Skin of body (tissue), 3 donors: ENCODE measurements at places on chromosomes 12 and 14. TPM values are rescaled to one million over a fixed set of nuclear protein-coding genes. Genes with fewer than 3 reads are reported as not detected.

GRCh38 chr14:99287269-99287942, 15.4 kb upstream of the BCL11B start:
- no peak for DNase-seq

DNA sequence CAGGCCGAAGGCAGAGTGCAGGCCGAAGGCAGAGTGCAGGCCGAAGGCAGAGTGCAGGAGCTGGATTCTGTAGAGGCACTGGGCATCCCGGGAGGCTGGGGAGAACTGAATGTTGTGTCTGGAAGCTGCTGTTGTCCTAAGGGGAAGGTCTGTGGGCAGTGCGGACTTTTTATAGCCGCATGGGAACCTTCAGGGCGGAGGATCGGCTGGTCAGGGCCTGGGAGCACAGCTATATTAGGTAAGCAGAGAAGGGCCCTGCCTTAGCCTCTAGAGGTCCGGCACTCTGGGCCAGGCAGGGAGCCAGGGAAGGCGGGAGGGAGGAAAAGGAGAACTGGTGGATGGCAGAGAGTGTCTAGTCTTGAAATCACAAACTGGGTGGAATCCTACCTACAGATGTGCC, 14.2 kb downstream of the CABP1 start:
- DNase-seq: no peak

Gene RIC8B
- 12.7 TPM for total RNA-seq

DNA sequence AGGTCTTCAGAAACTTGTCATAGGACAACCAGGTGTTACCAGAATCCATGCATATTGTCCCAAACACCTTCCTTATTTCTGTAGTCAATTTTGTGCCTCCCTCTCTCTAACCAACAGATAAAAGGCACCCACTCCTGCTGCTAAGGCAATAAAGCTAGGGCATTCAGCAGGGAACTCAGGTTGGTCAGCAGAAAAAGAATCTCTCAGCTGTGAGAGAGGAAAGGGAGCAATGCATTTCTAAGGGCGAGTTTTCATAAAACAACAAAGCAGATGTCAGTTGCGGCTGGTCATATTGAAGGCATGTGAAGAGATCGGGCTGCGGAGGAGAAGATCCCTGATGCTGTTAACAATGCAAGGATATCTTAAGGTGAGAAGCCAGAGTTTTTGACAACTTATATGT, 7.4 kb upstream of the POU6F1 start:
- no peak for DNase-seq

GRCh38 chr12:131903270-131904255, 9.1 kb downstream of the ULK1 start:
- DNase-seq: no peak
